ENCODE measurements at places on chromosomes 2 and 18.

DNA sequence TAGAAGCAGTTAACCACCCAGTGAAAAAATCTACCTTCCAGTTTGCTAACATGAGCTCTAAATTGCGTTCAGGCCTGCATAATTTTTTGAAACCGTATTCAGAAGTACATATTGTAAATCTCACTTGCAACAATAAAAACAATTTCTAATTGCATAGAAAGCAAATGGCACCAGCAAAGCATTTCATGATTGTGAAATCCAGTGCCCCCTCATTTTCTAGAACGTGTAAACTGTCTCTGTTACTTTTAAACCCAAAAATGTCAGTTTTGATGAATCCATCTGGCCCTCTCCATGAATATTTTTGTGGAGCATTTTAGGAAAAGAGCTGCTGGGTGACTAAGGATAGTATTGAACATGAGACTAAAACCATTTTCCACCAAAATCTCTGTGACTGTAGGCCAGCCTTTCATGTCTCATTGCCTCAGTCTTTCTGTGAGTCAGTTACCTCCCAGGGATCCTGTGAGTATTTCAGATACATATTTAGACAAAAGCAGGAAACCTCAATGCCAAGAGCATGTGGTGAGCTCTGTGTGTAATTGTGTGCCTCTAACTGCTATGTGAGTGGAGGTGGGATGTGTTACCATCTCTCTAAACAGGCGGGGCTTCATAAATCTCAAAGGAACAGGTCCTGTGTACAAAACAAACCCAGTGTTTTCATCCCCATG lies 477.8 kb upstream of the DCC start:
- no peaks in the 10 kb centered on the region for H3K27me3 ChIP-seq
- H3K4me3 ChIP-seq = no peak overlapping the region
- no peak overlapping the region for H3K27ac ChIP-seq
- no peaks in the 10 kb centered on the region for H3K36me3 ChIP-seq

GRCh38 chr2:215896921-215897320 lies 116.4 kb downstream of the MREG start:
- H3K4me3 ChIP-seq = no peak overlapping the region
- H3K27ac ChIP-seq = no peak overlapping the region
- no peak for DNase-seq
- no peaks in the 10 kb centered on the region for H3K36me3 ChIP-seq
- peaks cover 3% of the 10 kb centered on the region for H3K4me1 ChIP-seq

- H3K4me3 ChIP-seq = no peak overlapping the region
- no peaks in the 10 kb centered on the region for H3K4me1 ChIP-seq
- H3K27me3 ChIP-seq = no peaks in the 10 kb centered on the region
- no peak for DNase-seq
Observed at GRCh38 chr18:34509879-34510586, 200.1 kb upstream of the DTNA start.

DNA sequence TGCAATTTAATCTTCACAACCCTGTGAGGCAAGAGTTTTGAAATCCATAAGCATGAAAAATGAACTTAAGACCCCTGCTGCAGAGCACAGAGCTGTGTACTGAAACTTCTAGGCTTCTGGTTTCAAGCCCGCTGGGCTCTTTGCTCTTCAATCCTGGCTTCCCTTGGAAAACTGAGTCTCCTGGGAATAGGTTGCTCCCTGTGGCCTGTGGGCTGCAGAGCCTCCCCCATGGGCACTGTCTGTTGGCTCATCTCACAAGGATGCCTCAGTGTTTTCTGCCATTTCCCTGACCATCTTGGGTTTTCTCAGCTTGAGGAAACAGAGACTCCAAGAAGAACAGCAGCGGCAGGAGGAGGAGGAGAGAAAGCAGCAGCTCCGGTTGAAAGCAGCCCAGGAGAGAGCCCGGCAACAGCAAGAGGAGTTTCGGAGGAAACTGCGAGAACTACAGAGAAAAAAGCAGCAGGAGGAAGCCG lies 44.5 kb downstream of the SUMO1 start:
- no peak overlapping the region for H3K27ac ChIP-seq
- H3K27me3 ChIP-seq = peaks cover 4% of the 10 kb centered on the region
- DNase-seq = no peak

- H3K36me3 ChIP-seq = no peaks in the 10 kb centered on the region
- no peak for DNase-seq
- no peak overlapping the region for H3K4me3 ChIP-seq
- peaks cover 13% of the 10 kb centered on the region for H3K27me3 ChIP-seq
- peaks cover 6% of the 10 kb centered on the region for H3K4me1 ChIP-seq
Observed at GRCh38 chr2:9139491-9140443, 66.8 kb upstream of the ASAP2 start.

DNA sequence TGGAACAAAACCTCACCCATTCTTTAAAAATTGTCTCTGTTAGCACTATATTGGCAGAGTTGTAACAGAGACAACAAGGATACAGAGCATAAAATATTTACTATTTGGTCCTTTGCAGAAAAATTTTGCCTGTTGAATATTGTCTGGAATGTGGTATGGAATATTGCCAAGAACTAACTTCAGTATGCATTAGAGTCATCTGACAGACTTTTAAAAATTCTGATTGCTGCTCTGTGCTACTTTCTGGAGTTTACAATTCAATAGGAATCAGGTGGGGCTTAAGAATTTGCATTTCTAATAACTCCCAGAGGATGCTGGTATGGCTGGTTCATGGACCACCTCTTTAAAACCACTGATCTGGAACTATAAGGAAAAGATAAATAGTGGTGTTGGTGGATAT lies 32.8 kb upstream of the NYAP2 start:
- no peak overlapping the region for H3K27ac ChIP-seq
- no peak overlapping the region for H3K4me3 ChIP-seq
- H3K36me3 ChIP-seq = no peaks in the 10 kb centered on the region
- no peaks in the 10 kb centered on the region for H3K27me3 ChIP-seq
- no peaks in the 10 kb centered on the region for H3K4me1 ChIP-seq
- no peak for DNase-seq

All from activated B cell treated with CpG ODN at 0.5 μM for 24 hours (primary cell).